Activated T-helper 9 cell treated with anti-CD3 and anti-CD28 coated beads, Interleukin-2, amount 50 U/mL, for 16 hours (primary cell): ENCODE measurements at places on chromosomes 5 and 9.

DNA sequence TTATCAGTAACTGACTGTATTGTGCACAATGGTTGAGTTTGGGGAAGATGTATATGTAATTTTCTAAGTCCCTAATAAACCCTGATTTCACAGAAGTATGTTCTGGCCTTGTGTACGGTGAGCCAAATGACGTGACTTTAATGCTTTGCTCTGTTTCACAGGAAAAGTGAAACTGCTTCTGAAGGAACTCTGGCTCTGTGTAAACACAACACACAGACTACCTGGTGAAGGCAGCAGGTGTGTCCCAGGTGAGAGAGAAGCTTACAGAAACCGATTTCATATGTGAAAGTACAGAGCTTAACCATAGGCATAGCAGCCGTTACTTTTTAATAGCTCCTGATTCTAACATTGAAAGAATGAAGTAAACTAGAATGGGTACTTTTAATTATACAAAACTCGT, 31.9 kb downstream of the ICE1 start:
- DNase-seq: no peak

DNA sequence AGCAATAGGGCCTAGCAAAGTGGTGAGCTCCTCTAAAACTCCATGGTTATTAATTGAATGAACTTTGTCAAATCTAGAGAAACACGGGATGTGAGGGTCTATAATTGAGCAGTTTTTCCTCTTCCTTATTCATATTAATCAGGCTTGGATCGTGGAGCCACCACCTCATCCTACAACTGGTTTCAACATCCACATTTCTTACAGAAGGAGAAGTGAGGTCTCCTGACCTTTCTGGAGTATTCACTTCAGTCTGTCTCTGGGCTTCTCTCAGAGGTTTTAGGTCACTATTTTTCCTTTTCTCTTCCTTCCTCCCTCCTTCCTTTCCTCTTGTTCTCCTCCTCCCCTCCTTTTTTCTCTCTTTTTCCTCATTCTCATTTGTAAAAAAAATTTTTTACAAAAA, 177.3 kb upstream of the ACTBL2 start:
- DNase-seq: no peak

DNA sequence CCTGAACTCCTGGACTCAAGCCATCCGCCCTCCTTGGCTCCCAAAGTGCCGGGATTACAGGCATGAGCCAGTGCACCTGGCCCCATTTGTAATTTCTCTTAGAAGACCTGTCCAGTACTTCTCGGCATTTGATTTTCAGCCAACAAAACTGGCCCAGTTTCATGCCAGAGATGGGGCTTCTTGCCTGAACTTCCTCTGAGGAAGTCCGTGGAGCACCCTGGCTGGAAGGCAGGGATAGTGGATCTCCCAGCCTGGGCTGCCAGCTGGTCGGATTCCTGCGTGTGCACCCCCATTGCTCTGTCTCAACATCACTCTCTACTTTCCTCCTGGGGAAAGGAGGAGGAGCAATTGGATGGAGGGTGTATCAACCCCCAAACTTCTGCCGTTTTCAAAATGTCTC, 39.0 kb downstream of the FAM78A start:
- DNase-seq: no peak

GRCh38 chr5:147989994-147990393, 73.8 kb upstream of the SPINK5 start:
- no peak for DNase-seq

GRCh38 chr9:20226345-20226744, 396.0 kb downstream of the MLLT3 start:
- DNase-seq: no peak

GRCh38 chr5:109454731-109455505, 45.1 kb upstream of the PJA2 start:
- no peak for DNase-seq

- no peak for DNase-seq
These were observed 72.6 kb downstream of the FGF1 start for GRCh38 chr5:142613271-142613671.

DNA sequence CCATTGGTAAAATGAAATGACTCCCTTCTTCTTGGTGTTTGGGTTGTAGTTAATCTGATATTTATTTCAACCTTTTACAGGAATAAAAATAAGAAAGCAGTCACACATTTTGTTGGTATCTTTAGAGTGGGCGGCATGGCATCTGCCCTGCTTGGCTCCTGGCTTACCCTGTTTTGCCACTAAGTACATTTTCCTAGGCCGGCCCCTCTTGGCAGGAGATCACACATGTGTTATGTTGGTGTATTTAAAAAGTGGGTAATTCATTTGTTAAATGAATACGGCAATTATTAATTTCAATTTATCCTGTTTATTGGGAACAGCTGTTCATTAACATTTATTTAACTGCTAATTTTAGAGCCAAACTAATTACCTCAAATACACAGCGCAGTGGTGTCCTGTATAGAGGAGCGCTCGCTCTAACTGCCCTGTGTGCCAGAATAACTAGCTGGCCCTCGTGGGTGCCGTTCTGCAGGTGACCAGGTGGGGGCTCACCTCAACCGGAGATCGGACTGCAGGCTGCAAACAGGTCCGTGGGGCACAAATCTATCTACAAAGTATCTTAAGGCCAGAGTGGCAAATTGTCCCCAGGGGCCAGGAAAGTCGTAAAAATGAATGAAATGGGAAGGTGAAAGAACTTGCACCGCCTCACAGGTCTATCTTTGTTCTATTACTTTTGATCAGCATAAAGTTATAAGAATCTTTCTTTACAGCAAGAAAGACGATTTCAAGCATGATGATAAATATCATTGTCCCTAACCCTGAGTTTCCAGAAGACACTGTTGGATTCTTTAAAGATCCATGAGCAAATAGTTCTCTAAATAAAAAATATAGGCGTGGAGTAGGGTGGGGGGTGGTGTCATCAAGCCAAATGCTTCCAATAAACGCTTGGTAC, 26.2 kb upstream of the GPR151 start:
- DNase-seq: peak; percentile 49

DNA sequence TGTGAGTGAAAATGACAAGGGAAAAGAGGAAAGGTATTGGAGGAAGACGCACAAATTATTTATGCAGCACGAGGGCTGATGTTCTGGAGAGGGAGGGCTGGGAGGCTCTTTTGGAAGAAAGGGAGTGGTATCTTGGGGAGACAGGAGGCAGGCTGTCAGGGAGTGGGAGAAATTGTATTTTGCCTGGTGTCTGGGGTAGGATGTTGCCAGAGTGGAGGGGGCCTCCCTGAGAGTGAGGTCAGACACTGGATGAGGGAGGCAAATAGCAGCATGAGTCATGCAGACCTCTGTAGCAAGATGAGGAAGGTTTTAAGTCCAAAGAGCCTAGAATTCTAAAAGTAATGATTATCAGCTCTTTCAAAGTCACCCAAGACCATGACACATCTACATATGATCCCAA, 158.0 kb downstream of the DMRT2 start:
- DNase-seq: no peak

DNA sequence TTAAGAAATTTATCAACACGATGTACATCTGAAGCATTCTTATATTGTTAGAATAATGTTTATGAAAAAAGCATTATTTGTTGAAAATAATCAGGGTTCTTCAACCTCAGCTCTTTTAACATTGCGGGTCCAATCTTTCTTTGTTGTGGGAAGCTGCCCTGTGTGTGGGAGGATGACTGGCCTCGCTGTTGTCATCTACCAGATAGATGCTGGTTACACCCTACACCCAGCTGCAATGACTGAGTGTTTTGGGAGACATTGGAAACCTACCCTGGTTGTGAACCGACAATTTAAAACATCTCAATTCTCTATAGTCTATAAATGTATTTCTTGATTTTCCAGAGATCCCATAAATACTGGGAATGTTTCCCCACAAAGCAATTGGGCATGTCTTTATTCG, 794.2 kb upstream of the CDH10 start:
- DNase-seq: no peak

DNA sequence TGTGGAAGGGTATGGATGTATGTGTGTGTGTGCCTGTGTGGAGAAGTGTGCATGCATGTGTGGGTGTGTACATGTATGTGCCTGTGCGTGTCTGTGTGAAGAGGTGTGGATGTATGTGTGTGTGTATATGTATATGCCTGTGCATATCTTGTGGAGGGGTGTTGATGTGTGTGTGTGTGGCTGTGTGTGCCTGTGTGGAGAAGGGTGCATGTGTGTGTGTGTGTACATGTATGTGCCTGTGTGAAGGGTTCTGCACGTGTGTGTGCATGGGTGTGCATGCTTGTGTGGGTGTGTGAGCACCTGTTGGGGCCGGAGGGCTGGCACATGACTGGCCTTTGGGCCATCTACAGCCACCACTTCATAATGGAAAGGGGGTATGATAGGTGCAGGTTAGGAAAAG, 291.4 kb downstream of the IRX2 start:
- no peak for DNase-seq

DNA sequence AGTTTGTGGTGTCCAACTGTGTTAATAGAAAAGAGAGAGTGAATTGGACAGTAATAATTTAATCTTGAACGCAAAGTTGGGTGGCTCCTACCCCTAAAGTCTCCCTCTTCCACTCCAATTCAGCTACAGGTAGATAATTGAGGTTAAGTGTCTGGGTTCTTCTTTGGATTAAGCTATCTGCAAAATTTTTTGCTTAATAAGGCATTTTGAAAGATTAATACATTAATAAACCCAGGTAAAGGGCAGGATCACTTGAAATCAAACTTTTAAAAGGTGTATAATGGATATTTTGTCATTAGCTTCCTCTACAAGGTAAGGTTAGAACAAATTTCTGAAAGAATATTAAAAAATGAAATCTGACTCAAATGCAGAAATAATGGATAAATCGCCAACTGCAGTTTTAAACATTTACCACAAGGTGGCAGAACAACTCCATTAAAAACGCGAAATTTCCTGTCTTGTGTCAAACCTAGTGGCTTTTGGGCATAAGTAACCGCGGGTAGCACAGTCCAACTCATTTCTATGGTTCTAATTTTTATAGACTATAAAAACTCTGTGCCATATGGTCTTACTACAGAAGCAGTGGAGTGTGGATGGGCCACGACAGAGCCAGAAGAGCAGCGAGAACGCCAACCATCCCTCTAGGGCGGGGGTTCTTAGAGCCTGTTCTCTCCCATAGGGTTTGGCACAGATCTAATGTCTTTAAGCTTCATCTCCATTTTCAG, 276.5 kb downstream of the ARHGEF28 start:
- no peak for DNase-seq

DNA sequence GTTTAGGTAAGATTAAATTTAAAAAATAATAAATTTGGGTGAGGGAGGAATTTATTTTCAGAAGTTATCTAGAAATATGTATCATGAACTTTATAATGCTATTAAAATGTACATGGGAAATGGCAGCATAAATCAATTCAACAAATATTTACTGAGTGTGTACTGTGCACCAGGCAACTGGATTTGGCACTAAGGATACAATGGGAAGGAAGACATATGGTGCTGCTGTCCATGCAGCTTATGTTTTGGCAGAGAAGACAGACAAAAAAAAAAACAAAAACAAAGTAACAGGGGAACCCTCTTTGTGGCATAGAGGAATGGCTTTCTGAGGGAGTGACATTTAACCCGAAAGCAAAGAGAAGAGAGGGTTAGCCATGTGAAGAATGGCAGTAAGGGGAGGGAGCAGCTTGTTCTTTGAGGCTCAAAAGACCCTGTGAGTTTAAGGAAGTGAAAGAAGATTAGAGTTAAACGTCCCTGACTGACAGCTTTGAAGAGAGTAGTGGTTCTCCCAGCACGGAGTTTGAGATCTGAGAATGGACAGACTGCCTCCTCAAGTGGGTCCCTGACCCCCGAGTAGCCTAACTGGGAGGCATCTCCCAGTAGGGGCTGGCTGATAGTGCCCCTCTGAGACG, 23.9 kb downstream of the CNTRL start:
- no peak for DNase-seq

DNA sequence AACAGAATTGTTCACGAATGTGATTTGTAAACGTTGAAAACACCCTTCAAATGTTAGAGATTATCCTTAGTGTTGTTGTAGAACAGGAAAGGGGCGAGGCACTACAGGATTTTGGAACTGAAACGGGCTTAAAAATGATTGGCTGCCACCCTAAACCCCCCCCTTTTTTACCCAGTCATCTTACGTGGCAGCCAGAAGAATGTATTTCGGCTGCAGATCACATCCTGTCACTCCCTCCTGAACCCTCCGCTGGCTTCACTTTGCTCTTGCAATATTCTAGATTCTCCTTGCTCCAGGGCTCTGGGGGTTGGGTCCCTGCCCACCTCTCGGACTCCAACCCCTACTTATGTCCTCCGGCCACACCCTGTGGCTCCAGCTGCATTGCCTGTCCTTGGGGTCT, 13.9 kb upstream of the UNC5A start:
- DNase-seq: no peak

DNA sequence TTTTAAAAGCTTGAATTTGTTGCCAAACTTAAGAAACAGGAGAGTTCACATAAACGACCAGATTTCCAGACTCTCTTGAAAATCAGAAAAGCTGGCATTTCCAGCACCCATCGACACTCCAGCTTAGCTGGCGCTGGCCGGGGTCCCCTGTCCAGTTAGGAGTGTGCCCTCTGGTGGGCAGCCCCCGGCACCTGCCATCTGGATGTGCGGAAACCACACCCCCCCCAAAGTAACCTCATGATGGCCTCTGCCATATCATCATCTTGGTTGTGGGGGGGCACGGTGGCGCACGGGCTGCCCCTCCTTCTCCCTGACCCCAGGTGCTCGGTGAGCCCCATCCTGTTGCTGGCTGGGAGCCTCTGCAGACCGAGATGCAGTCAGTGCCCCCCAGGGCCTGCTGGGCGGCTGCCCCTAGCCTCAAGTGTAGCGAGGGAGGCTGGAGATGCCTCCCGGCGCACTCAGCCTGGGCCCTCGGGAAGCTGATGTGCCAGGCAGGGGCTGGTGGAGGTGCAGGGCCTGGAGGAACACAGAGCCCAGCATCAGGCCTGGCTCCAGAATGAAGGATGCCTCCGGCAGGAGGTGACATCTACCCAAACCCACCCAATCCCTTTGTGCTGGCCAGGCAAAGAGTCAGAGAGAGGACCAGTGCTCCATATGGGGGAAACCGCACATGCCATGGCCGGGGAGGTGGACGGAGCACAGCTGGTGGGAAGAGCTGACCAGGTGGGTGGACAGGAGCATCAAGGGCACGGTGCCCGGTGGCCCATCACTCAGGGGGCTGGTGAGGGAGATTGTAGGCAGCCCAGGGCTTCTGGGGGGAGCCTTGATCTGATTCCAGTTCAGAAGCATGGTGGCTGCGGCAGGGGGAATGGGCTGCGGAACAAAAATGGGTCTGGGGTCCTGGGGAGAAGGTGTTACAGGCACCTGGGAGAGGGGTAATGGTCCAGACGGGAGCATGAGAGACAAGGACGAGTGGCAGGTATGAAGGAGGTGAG, 70.6 kb downstream of the ADAMTS2 start:
- DNase-seq: no peak

DNA sequence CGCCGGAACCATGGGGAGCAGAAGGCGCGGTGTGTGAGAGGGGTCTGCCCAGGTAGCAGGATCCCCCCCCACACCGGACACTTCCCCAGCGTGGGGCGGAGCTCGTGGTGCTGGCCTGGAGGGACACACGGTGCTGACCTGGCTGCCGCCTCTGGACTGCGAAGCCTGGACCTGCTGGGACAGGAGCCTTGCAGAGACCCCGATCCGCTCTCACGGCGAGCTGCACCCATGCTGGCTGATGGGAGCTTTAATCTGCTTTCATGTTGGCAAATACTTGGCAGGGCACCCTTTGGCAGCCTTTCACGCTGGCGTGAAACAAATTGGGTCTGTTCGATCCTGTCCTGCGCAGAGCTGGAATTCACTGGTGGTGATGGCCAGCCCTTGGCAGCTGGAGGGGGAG, 7.4 kb downstream of the NKD2 start:
- DNase-seq: no peak
